A549 (cell line): ENCODE measurements at places on chromosomes 3 and 15. TPM values are rescaled to one million over a fixed set of nuclear protein-coding genes. Genes with fewer than 3 reads are reported as not detected.

DNA sequence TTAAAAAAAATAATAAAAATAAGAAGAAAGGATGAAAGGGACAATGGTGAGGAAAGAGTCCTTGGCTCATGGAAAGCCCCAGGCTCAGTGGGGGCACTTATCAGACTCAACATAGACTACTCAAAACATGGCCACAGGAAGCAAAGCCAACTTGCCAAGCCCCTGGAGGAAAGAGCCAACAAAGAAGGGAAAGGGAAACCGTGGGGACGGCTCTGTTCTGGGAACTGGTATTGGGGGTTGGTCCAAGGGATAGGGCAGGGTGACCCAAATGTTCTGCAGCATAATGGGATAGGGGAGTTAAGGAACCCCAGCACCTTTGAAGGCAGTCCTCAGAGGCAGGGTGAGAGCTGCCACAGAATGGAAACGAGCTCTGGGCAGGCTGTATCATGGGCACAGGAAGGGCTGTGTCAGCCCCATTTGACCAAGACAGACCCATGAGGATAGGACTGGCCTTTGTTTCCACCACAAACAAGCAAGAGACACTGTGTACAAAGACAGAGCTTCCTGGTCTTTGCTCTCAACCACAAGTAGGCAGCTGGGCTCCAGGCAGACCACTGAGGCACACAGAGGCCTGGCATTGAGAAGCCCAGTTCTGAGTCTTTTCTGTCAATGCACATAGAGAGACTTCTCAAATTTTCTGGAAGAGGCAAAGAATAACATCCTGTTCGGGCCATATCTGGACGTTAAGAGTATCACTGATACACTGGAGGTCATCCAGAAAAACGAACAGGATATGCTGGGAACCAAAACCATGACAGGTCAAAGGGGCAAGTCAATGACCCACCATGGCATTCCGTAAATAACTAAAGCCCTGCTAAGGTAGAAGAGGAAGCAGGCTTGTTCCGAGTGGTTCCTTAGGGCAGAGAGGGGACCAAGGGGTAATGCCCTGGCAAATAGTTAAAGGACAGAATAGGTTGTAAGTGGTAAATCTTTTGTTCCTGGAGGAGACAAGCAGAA is 10.6 kb upstream of the SEMA7A start:
- no peak for DNase-seq

GRCh38 chr15:35040339-35041255 is 44.5 kb downstream of the NANOGP8 start:
- no peak for DNase-seq

DNA sequence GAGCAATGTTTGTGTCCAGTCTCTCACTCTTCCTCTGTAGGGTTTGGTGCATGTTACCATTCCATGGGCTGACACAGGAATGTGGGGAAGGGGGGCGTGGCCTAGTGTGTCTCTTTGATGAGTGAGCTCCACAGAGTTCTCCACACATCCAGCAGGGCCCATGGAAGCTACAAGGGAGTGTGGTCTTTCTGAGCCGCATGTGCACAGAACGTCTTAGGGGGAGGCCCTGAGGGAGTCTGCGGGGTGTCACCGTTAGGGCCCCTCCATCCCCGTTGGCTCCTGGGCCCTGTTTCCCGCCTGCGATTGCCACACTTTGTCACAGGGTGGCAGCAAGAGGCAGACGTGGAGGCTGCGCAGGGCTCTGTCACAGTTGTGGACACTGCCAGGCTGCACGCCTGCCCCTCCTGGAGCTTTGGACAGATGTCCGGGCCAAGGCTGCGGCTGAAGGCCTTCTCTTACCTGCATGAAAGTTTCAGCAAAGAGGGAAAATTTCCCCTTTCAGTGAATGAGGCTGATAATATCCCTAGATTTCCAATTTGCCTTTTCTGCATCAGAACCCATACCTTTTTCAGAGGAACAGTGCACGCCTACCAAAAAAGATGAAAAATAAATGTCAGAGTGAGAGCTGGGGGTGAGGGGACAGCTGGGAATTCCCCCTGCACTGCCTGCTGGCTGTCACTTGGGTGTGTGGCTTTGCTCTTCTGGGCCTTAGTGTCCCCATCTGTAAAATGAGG is 24.3 kb downstream of the CACNA2D3 start:
- peak; percentile 27 for DNase-seq

DNA sequence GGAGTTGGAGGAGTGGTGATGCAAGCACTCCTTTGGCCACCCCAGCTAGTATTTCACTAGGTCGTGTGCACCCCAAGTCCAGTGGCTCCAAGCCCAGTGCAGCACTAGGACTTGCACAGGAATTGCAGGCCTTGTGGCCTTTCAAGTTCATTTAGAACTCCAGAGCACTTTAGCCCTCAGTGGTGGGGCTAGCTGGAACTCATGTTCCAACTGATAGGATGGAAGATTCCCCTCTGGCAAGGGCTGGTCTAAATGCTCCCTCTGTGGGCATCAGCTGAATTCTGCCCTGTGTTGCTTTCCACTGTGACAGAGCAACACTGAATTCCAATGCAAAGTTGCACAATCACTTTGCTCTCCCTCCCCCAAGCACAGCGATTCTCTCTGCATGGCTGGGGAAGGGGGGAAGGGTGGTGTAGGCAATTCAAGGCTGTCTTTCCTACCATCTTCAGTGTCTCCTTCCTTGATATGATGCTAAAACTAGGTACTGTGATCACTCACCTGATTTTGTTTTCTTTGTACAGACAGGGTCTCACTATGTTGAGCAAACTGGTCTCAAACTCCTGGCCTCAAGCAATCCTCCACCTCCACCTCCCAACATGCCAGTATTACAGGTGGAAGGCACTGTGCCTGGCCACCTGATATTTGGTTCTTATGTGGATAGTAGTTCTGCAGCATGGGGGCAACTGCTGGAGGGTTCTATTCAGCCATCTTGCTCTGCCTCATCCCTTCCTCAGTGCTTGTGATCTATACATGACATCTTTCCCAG is 10.3 kb downstream of the USF3 start:
- DNase-seq, result no peak

GRCh38 chr3:159964166-159964973 is 24.3 kb upstream of the IL12A start:
- peak; percentile 73 for DNase-seq

DNA sequence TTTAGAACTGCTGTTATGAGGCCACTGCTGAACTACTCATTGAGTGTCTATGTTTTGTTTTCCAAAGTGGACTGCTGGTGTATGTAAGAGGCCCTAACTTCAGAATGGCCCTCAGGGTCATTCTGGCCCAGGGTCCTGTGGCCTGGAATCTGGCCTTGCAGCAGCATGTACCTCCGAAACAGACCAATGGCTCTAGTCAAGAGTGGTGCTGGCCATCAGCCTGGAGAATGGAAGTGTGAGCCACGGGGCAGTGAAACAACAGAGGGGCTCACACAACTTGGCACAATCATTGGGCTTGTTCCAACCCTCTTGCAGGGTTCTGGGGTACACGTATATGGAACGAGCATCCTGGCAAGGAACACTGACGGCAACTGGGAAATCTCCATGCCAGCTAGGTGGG is 40.5 kb downstream of the SCN5A start:
- DNase-seq, result no peak

GRCh38 chr3:138135146-138135832 is 3.1 kb upstream of the A4GNT start:
- DNase-seq, result no peak

DNA sequence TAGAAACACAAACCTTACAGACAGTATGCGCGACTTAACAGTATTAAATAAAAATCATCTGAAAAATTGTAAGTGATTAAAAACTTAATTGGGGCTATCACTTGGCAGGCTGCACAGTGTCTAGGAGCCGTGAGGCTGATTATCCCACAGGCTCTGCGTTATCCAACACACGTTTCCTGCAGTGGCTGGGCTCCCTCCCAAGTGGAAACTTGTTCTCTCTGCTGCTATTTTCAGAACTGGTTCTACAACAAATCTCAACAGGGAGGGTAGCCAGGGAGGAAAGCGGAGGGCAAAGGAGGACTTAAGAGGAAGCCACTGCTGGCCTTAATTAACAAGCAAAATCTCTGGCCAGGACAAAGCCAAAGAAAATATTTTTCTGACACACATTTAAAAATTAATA is 555.2 kb downstream of the MAGI1 start:
- no peak for DNase-seq

DNA sequence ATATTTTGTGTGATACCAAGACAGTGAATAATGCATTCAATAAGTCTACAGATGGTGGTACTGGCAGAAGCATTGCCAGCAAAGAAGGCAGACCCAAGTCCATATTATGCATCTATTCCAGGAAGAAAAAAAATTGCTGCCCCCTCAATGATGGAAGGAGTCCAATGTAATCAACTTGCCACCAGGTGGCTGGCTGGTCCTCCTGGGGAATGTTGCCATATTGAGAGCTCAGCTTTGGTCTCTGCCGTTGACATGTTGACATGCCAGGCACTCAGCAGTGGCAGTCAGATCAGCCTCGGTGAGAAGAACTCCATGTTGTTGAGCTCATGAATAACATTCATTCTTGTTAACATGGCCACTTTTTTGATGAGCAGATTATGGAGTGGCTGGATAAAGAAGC is 298.5 kb downstream of the IGSF11 start:
- DNase-seq, result no peak

GRCh38 chr3:78268716-78269668 is 1229.1 kb downstream of the ROBO2 start:
- DNase-seq, result no peak

DNA sequence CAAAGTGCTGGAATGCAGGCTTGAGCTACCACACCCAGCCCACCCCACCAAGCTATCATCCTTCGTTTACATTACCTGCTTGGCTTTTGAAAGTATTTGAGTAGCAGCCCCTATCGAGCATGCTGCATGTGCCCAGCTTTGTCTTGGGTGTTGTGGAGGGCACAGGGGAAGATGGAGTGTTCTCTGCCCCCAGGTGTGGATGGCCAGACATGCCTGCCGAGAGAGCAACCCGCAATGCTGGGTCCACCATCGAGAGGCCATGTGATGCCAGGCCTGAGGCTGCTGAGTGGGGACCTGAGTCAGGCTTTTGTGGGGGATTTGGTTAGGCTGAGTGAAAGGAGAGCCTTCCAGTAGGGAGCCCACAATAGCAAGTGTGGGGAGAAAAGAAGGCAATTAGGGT is 25.9 kb downstream of the FOXL2NB start:
- no peak for DNase-seq

Gene LRTM1
- polyA plus RNA-seq, result not detected in 3 replicates

GRCh38 chr3:108820586-108820985 is 2.0 kb upstream of the TRAT1 start:
- DNase-seq, result no peak

Gene GPR160
- polyA plus RNA-seq, result 2.0 TPM in 3 replicates

GRCh38 chr3:169228522-169228921 is 435.0 kb downstream of the MECOM start:
- DNase-seq, result no peak

DNA sequence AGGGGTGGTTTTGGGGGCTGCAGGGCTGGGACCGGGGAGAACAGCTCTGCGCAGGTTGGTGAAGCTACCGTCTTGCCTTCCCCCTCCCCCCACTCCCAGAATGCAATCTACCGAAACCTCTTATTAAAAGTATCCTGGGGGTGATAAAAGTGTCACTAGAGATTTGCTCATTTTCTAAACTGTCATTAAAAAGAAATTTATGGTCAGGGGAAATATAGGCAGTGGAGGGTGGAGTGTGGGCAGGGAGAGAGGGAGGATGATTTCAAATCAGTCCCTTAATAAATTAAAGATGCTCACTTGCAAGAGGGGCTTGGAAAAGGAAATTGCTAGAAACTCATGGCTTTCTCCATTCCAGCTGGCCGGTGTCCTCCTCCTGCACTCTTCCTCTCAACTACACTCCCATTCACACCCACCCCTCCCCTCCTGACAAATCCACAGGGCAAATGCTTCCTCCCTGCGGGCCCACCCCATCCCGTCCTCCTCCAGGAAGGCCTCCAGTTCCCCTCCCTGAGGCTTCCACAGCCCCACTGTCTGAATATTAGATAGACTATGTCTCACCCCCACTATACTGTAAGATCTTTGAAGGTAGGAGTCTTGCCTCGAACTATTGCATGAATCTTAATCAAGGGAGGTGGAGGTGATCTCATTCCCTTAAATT is 83.9 kb downstream of the TLE3 start:
- no peak for DNase-seq

DNA sequence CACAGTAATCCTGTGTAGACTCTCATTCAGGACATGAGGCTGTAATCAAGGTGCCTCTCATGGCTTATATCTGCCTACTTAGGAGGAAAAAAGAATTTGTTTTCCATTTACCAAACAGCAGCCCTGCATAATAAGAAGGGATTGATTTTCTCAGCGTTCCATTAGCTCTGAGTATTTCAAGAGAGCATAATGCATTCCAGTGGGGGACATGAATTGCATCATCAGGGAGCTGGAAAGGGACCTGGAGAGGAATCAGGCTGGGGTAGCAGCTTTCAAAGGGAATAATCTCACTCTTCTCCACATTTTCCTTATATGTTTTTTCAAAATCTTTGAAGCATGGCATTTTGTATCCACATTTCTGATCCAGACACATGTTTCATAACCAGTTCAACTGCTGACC is 150.6 kb upstream of the ANKRD28 start:
- no peak for DNase-seq

GRCh38 chr3:161266731-161267150 is 45.6 kb downstream of the NMD3 start:
- DNase-seq, result no peak

Gene CFAP100
- not detected in 3 replicates for polyA plus RNA-seq

DNA sequence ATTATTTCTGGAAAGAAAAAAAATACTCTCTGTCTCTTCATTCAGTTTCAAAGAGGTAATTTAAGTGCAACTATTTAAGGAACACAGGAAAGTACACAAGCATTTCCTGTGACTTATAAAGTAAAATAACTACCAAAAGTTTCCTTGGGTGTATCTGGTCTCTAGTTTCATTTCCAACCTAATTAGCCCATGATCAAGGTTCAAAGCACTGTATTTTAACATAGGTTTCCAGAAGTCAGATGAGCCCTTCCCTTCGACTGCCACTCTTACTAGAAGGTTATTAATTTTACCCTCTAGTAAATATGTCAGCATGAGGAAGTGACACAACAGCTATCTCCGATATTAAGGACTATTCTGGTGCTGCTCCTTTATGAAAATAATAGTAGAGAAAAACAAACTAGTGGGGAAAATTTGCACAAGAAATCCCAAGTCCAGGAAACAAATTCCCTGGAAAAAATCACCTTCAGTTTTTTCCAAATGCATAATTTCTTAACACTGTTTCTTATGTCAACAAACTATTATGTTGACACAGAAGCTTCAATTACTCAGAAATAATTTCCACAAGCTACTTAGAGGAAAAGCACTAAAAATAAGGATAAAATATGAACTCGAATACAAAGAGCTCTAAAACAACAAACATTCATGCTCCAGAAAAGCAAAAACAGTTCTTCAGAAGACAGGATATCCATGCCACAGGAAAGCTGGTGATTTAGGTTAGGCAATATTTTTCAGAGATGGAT is 35.3 kb downstream of the CCPG1 start:
- no peak for DNase-seq

DNA sequence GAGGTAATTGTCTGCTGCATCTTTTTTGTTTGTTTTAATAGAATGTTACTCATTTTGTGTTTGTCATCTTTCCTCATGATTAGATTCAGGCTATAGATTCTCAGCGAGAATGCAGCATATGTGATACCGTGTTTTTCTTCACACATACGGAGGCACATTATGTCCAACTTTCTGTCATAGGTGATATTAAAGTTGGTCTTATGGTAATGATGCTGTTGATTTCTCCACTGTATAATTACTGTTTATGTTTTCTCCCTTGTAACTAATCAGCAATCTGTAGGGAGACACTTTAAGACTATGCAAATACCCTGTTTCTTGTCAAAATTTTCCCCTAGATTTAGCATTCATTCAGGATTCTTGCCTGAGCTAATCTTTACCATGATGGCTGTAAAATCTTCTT is 87.6 kb downstream of the CLDN1 start:
- DNase-seq, result no peak
